ENCODE measurements at places on chromosomes 3 and 15.
A peak's percentile ranks its signal among the peaks of the same experiment; 100 is the strongest.

DNA sequence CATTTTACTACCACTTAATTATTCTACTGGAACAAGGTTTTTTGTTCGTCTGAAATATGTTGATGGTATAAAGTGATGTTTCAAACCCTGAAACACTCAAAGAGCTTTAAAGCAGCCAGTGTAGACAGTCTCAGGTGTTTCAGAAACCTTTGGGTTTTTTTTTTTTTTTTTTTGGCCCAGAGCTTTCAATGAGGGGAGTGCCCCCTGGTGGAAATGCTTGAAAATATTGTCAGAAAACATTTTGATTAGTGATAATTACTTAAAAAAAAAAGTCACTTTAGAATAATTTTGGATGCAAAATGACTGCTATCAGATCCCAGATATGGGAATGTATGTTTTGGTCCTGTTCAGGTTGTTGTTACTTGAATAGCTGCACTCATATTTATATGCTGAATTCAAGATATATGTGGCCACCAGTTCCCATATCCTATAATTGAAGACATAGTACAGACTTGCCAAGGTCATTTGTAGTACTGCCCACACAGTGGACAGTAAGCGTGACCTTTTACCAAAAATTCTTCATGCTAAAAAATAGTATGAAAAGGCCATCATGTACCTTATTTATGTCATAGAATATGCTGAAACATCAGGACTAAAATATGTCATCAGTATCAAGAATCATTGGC is 35.9 kb downstream of the SATB1 start:
- ATAC-seq, result no peak

GRCh38 chr15:60582370-60583036 is 103.6 kb upstream of the ICE2 start:
- ATAC-seq, result peak; percentile 74

- no peak for ATAC-seq
These were observed 33.2 kb downstream of the ZNF106 start for GRCh38 chr15:42457445-42458442.

DNA sequence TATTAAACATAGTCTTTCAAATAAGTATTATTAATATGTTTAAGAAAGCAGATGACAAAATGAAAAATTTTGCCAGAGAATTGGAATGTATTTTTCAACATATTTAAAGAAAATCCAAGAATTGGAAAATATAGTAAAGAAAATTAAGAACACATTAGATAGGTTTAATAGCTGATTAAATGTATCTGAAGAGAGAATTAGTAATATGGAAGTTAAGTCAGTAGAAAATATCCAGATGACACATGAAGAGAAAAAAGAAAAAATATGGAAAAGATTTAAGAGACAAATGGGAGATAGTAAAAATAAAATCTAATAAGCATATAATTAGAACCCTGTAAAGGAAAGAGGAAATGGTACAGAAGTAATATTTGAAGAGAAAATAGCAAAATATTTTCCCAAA is 18.0 kb upstream of the POMGNT2 start:
- no peak for ATAC-seq

Data from activated CD4-positive, CD25-positive, alpha-beta regulatory T cell treated with anti-CD3 and anti-CD28 coated beads, Interleukin-2, amount 50 U/mL, for 24 hours (primary cell).